ENCODE measurements at places on chromosomes 13 and 19.

- DNase-seq, result no peak
Observed at GRCh38 chr13:111153977-111154332, 38.8 kb downstream of the ARHGEF7 start.

- no peak for DNase-seq
Observed at GRCh38 chr13:39326469-39327171, 276.4 kb downstream of the LHFPL6 start.

DNA sequence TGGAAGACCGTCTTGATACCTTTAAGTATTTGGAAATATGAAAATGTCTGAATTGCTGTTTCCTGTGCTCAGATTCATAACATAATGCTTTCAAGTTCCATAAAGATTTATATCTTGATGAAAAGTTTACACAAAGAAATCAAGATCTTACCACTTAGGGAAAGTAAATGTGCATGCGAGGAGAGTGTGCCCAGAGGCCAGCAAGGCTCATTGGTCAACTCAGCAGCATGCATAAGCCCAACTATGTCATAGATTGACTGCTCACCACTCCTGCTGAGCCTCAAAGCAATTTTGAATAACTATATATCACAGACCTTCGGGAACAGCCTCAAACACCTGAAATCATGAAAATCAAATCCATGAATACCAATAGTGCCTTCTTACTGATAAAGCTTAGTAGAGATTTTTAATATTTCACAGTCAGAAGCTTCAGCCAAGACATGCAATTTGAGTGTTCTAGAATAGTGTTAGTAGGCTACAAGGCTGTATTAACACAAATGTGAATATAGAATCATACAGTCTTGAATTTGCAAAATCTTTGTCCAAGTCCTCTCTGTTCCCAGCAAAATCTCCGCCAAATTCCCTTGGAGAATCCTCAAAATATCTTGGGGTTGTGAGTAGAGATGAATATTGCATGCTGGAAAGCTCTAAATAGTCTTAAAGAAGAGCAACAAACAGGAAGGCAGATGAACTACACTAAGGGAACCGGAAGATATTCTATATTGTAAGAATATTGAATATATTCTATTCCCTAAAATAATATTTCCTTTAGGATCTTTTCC, 124.1 kb downstream of the DCLK1 start:
- no peak for DNase-seq

DNA sequence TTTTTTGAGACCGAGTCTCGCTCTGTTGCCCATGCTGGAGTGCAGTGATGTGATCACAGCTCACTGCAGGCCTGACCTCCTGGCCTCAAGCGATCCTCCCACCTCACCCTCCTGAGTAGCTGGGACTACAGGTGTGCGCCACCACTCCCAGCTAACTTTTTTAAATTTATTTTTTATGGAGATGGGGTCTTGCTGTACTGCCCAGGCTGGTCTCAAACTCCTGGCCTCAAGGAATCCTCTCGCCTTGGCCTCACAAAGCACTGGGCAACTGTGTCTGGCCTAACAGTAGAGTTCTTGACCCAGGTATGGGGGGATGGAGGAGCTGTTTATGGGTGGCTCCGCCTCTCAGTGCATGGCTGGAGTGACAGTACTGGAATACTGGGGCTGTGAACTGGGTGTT, 59.6 kb downstream of the SMARCA4 start:
- no peak for DNase-seq

- no peak for DNase-seq
Observed at GRCh38 chr19:27753622-27754021, 1459.3 kb downstream of the UQCRFS1 start.
